Pancreas (tissue), 10 donors: ENCODE measurements at places on chromosomes 5 and 9. TPM values are rescaled to one million over a fixed set of nuclear protein-coding genes. Genes with fewer than 3 reads are reported as not detected.

Gene FIBCD1
- not detected for polyA plus RNA-seq

Gene WHRN
- polyA plus RNA-seq, result 32.2 TPM

Gene ANGPTL2
- polyA plus RNA-seq, result 2.3 TPM

Gene TRIP13
- polyA plus RNA-seq, result 0.38 TPM

Gene MAMDC4
- 38.6 TPM for polyA plus RNA-seq

Gene FBN2
- polyA plus RNA-seq, result 0.04 TPM

Gene ZNF608
- polyA plus RNA-seq, result 14.8 TPM

Gene SPRY4
- 3.2 TPM for polyA plus RNA-seq

Gene SQSTM1
- polyA plus RNA-seq, result 166 TPM

Gene HTR1A
- not detected for polyA plus RNA-seq

Gene LMAN2
- 80.7 TPM for polyA plus RNA-seq

Gene C1QTNF2
- polyA plus RNA-seq, result 0.38 TPM

Gene HTR4
- not detected for polyA plus RNA-seq

Gene FOXD4L3
- 0.15 TPM for polyA plus RNA-seq

Gene FOXD4
- polyA plus RNA-seq, result 0.38 TPM

Gene AIF1L
- 4.0 TPM for polyA plus RNA-seq

Gene PAEP
- not detected for polyA plus RNA-seq

Gene PCDHB6
- polyA plus RNA-seq, result 0.52 TPM

Gene HEMGN
- not detected for polyA plus RNA-seq

Gene NAIF1
- 6.8 TPM for polyA plus RNA-seq

Gene LRRC26
- polyA plus RNA-seq, result not detected

Gene CCDC187
- 2.6 TPM for polyA plus RNA-seq

Gene PCDHGA8
- polyA plus RNA-seq, result 0.12 TPM

Gene POLR3G
- polyA plus RNA-seq, result 0.96 TPM

Gene MCTP1
- polyA plus RNA-seq, result 1.5 TPM

Gene NR5A1
- polyA plus RNA-seq, result not detected

Gene STKLD1
- polyA plus RNA-seq, result 3.1 TPM
